ENCODE measurements at places on chromosomes 3 and 15.

DNA sequence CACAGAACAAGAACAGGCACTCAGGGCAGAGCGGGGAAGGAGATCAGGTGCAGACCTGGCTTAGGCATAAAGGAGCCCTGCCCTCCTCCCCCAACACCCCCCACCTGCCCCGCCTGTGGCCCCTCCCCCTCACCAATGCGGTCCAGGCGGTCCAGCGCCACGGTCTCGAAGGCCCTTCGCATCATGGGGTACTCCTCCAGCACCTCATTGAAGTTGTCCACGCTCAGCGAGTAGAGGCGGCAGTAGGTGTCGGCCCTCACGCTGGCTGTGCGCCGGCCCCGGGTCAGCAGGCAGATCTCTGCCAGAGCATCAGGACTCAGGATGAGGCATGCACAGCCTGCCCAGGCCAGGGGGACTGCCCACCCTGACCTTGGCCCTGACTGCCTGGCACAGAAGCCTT, 44.8 kb downstream of the HCN4 start:
- no peak for DNase-seq

- DNase-seq = no peak
These were observed 243.2 kb downstream of the MBNL1 start for GRCh38 chr3:152511904-152512303.

DNA sequence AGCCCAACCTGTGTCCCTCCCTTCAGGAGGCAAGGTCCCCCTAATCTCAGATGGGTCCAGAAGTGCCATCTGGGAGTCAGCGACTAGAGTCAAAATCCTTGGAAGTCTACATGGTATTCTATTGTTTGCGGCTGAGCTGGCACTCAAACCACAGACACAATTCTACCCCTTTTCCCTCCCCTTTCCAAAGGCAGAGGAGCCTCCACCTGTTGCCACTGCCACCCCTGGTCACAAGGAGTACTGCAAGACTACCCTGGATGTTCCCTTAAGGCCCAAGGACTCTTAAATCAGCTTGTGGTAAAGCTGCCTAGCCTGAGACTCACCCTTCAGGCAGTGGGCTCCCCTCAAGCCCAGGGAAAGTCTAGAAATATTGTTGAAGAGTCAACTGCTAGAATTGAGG, 4.3 kb upstream of the OR5H6 start:
- no peak for DNase-seq

- DNase-seq = no peak
These were observed 608.3 kb downstream of the ROBO2 start for GRCh38 chr3:77648214-77648613.

DNA sequence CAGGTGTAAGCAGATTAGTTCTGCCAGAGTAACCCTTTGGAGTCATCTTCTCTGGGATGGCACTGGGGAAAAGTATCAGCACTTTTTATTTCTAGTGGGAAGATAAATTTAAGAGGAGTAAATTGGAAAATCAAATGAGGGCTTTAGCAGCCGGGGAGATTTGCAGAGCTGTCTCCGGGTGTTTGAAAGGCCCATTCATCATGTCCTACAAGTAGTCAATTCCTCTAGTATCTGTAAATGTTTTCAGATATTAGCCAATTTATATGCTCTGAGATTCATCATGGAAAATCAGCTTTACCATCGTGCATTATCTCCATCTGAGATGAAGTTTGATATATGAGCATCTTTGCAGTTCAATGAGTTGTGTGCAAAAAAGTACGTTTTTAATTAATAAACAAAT, 93.6 kb downstream of the CDIN1 start:
- DNase-seq = no peak

- DNase-seq = peak; percentile 70
These were observed 567 bp downstream of the TOP2B start for GRCh38 chr3:25663869-25664811.

GRCh38 chr15:23646165-23647000, 1.3 kb downstream of the MAGEL2 start:
- no peak for DNase-seq

DNA sequence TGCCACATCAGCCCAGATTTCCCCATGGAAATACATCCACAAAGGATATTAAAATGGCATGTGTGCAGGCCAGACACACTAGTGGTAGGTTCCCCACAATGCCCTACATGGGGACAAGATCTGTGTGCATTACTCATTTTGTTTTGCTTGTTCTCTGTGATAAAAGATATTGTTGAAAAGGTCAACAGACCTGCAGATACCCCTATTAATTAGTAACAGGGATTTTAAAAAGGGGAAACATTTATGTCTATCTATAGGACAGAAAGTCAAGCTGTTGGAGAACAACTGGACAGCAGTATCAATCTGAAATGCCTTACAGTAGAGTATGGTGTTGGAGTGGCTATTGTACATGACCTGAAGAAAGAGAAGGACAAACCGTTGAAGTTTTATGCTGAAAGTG, 596.0 kb upstream of the GRM7 start:
- DNase-seq = no peak

DNA sequence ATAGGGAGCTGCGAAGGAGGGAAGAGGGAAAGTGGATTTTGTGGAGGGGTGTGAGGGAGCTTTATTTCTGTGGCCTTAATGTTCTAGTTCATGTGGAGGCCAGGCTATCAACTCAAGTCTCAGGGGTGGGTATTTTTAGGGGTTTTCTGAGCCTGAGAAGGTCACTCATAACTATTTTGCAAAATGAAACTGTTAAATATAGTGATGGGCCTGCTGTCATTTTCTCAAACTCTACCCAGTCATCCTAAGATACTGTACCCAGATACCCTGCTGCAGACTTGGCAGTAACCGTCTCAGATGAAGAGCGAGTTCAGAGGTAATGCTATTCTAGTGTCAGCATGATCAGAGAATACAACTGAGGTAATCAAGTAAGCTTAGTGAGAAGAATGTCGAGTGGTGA, 545.0 kb upstream of the TBL1XR1 start:
- no peak for DNase-seq

- no peak for DNase-seq
These were observed 7.5 kb upstream of the OPA1 start for GRCh38 chr3:193585530-193585929.

DNA sequence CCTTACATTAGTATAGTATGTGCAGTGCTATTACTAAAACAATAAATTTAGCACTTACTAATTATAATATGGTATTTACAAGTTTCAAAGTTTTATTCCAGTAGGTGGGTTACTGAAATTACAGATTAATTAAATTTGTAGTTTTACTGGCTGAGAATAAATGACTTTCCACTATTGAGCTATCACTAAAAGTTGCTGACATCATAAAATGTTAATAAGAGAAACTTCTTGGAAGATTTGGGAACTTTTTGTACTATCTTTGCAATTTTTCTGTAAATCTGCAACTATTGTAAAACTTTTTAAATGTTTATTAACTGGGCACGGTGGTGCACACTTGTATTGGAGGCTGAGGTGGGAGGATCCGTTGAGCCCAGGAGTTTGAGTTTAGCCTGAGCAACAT, 247.7 kb downstream of the UBE2E2 start:
- DNase-seq = no peak

Data from activated CD8-positive, alpha-beta memory T cell treated with anti-CD3 and anti-CD28 coated beads, Interleukin-2, amount 50 U/mL, for 4 hours (primary cell).